ENCODE measurements at places on chromosomes 5 and 9.

- DNase-seq = no peak
These were observed 135.1 kb downstream of the KIF4B start for GRCh38 chr5:155148694-155149093.

- DNase-seq = no peak
These were observed 53.7 kb upstream of the FABP6 start for GRCh38 chr5:160175438-160176218.

DNA sequence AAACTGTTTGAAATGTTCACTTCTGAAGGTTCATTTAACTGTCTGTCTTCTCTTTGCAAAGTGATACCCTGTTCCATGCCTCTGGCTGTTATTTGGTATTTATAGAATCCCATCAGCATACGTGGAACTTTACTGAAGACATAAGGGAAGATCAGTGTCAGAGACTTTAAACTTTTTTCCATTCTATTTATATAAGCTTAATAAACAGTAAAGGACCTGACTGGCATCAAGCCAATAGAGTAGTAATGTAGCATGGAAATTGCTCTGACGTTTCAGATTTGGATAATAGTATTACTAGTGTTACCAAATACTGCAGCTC, 94.9 kb upstream of the MINAR2 start:
- no peak for DNase-seq

DNA sequence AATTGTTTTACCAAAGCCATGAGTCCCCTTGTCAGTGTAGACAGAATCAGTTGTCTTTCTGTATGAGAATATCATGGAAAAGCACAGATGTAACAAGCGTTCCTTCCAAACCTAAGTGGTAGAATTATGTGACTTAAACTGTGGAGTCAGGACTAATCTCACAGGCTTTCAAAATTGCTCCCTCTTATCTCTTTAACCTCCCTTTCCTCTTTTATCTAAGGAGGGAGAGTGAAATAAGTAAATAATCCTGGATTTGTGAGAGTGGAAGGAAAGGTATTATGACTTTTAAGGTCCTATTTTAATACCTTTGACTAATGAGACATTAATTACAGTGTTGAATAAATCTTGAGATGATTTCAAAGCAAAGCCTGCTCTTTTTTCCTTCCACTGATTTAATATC, 52.4 kb upstream of the LIFR start:
- DNase-seq = no peak

DNA sequence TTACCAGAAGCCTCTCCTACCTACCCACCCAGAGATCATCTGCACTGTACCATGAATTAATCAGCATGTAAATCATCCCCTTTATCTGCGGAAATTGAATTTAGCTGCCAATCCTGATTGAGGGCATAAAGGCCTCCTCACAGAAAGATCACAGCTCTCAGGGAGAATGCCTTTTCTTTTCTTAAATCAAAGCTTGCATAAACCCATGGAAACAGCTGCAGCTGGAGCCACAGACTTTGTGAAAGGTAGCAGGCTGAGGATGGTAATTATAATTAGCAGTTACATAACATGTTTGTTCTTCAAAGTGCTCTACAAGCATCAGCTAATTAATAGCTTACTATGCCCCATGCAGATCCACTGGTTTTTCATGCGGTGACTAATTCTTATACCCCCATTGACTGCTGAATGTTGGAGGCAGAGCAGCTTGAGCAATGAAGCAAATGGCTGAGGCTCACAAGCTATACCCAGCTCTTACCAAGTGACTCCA, 54.6 kb downstream of the SUSD1 start:
- no peak for DNase-seq

- DNase-seq = no peak
These were observed 13.4 kb upstream of the JADE2 start for GRCh38 chr5:134511796-134512660.

GRCh38 chr9:127457191-127457878, 6.0 kb downstream of the LRSAM1 start:
- no peak for DNase-seq

DNA sequence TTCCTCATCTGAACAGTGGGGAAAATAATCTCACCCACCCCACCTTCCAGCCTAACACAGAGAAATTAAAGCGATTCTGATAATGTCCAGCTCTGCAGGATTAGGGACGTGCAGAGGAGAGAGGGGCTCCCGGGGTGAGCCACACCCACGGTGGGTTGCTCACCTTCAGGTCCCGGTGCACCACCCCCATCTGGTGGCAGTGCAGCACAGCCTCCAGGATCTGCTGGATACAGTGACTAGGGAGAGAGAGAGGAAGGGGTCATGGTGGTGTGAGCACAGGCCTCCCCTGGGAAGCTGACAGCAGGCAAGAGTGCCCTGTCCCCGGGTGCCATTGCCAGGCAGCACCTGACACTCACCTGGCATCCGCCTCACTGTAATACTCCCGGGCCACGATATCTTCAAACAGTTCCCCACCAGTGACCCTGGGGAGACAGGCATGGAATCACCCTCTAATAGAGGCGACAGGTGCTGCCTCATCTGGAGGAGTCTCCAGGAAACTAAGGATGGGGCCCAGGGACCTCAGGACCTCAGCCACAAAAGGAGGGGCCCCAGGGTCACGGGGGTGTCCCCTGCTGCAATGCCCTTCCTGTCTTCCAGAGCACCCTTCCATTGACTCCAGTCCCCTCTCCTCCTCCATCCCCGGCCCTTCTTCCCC, 33.0 kb downstream of the CAMK2A start:
- no peak for DNase-seq

- DNase-seq = no peak
These were observed 51.7 kb downstream of the CPLANE1 start for GRCh38 chr5:37197340-37198050.

- no peak for DNase-seq
These were observed 78.2 kb downstream of the ATP10B start for GRCh38 chr5:160773646-160774410.

GRCh38 chr5:116583085-116583861, 8.7 kb upstream of the SEMA6A start:
- DNase-seq = no peak

DNA sequence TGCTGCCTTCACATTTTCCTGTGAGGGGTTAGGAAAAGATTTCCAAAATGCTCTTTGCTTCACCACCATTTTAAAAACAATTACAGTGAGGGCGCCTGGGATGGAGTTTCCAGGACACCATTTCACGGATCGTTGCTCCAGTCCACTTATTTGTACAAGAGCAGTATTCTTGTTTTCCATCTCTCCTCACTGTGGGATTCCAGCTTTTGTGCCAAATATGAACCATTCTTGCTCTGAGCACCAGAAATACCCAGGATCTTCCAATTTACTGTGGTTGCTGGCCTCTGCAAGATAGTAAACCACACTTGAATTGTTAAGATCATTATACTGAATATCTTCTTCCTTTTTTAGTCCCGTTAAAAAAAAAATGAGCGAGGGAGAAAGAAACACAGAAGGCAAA, 899.5 kb downstream of the TLE1 start:
- no peak for DNase-seq

GRCh38 chr9:79477955-79478771, 93.6 kb upstream of the TLE4 start:
- DNase-seq = no peak

DNA sequence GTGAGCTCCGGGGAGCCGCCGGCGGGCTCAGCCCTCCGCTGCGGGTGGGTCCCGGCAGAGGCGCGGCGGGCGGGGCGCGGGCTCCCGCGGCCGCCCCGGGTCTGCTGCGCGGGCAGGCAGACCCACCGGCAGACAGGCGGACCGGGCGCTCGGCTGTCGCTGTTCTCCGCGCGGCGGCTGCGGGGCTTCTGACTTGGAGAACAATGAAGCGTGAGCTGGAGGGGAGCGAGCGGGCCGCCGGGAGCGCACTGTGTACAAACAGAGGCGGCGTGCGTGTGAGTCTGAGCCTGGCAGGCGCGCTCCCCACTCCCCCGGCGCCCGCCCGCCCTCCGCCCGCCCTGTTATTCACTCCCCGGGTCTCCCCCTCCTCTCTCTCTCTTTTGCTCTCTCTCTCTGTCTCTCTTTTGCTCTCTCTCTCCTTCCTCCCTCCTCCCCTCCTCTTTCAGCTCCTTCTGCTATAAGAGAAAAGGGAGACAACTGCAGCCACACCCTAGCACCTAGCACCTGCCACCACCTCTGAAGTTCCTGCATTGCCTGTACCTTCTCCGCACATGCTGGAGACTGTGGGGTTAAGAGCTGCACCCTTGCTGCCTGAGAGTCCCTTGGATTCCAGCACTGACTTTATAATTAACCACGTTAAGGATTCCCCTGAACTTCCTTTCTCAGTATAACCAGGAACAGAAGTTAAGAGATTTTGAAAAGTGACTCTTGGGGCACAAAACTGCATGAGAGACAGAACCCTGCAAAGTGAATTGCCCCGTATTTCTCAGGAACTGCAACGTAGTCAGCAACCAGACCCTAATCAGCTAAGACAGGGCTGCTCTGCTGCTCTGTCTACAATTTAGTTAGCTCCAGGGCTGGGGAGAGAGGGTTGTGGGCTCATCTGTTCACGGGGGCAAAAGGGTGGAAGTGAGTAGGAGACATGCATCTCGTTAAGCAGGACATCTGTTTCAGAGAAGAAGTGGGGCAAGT, at the start of gene EDIL3:
Gene EDIL3, minus strand, starts transcription at position 277 of the 972 bp plus-strand sequence. CDS start 506 bp downstream, outside the sequence.
- no peak for DNase-seq

DNA sequence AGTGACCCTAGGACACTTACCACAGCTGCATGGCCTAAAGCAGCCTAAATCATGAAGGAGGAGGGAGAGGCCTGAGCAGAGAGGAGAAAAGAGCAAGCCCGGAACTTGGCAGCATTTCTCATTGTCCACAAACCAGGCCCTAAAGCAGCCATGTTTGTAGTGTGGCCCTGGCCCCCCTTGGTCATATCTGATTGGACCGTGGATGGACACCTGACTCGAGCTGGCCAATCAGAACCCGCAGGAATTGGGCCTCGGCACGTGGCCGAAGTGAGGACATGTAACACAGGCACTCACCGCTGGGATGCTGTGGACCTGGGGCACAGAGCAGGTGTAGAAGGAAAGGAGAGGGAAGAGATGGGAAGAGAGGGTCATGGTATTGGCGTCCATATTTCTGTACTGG, 56.9 kb downstream of the ASS1 start:
- DNase-seq = no peak

DNA sequence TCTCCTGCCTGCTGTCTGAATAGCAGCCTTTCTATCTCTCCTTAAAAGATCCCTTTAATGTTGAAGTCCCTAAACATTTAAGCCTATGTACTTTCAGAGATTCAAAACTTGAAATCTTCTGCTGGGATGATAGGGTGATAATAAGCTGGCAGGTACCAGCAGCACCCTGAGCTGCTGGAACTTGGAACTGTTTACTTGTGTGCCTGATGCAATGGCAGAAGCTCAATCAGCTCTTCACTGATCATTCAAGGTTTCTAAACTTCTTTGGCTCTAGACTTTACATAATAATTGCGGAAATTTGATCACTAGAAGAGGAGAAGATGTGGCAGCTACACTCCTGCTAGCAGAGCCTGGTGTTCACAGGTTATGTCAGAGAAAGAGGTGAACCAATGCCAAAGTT, 27.6 kb downstream of the MRPS27 start:
- DNase-seq = no peak

DNA sequence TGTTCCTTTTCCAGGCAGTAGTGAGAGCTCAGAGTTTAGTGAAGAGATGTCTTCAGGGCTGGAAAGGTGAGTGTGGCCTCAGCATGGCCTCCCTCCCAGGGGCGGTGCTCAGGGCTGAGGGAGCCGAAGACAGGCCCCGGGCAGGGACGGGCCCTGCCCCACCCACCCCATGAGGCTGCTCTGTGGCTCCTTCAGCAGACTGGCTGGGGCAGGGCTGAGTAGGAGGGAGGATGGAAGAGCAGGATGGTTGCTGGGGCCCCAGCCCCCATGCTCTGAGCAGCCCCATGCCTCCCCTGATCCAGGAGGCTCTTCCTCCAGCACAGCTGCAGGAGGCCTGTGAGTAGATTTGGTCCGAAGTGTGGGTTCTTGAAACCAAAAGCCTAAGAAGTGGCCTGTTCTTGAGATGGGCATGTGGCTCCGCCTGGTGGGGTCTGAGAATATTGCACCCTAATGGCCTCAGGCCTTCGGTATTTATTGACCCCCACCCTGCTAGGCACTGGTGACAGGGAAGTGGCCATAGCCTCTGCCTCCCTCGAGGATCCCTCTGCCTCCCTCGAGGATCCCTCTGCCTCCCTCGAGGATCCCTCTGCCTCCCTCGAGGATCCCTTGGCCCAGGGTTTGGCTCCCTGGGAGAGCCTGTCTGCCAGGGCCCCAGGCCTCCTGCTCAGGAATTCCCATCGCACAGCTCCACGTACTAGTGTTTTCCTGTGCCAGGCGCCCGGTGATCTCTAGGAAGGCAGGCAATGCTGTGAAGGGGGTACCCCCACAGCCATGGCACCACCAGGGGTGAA, 65.4 kb upstream of the GARNL3 start:
- peak; percentile 51 for DNase-seq

DNA sequence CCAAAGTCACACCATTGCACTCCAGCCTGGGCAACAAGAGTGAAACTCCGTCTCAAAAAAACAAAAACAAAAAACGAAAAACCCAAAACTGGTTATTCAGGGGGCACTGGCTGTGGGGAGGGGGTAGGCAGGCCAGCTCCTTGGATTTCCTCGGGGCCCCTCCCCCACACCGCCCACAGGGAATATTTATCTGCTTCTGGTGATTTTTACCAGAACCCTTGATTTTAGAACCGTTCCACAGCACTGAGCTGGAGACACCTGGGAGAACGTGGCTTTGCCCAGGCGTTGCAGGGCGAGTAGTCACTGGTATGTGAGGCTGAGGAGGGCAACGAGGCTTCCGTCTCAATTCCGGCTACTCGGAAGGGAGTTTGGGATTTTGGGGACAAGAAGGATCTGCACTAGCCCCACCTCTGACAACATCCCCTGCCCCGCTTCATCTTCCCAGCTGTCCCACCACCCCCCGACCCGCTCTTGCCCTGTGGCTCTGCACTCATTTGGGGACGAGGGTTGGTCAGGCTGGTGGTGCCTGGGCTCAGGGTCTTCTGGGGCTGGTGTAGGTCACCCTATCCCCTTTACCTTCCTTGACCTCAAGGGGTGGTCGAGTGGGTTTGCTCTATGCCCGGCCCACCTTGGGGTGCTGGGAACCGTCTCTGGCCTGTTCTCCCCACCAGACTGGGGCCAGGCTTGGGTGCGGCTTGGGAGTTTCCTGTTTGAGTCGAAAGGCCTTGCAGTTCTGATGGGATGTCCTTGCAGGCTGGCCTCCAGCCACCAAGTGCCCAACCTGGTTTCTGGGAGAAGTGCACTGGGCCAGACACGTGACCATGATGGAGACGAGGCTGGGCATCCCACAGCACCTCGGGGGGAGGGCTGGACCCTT, 3.5 kb downstream of the AHRR start:
- no peak for DNase-seq

DNA sequence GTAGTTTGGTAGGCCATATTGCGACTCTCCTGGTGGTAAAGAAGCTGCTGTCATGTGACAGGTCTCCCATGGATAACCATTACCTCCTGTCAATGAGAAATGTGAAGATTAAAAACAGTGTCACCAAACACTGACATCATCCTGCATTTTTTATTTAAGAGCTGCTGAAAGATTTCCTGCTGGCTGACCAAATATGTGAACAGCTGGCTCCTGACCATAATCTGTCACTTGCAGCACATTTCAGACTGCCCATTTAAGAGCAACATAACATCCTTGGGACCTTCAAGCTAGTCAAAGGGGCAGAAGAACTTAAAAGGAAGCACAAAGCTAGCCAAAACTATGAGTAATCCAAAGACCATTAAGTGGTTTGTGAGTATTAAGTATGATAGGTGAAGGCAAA, 288.0 kb downstream of the IZUMO3 start:
- no peak for DNase-seq

GRCh38 chr9:37415011-37415719, 7.3 kb upstream of the GRHPR start:
- DNase-seq = peak; percentile 57
